ENCODE measurements at places on chromosomes 13 and 19.

- DNase-seq, result no peak
These were observed 1.2 kb downstream of the EEF2 start for GRCh38 chr19:3983936-3984583.

DNA sequence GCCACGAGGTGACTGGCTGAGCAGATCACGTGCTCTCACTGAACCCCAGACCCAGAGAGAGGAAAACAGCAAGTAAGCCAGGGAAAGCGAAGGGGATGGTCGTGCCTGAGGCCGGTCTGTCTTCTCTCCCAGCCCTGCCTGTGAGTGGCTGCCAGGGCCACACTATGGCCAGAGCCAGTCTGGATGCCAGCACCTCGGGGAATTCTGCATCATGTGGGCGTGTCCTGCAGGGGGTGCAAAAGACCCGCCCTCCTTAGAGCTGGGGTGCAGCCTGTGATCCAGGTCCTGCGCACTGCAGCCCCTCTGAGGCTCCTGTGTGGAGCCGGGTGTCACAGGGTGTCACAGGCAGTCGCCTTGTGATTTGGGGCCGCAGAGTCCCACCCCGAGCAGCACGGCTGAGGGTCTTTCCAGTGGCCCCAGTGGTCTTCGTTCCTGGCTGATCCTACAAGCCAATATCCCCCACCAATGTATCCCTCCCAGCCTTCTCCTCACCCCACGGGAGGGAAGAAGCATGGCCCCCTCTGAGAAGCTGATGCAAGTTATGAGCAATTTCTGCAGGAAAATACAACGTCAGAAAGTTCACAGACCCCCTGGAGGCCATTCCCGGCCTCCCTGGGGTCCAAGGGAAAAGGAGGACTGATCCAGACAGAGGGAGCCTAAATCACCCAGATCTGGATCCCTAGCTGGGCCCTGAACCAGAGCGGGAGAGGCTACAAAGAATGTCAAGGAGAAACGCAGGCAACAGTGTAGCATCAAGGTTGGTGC, 7.7 kb downstream of the PPP1R12C start:
- DNase-seq, result no peak

DNA sequence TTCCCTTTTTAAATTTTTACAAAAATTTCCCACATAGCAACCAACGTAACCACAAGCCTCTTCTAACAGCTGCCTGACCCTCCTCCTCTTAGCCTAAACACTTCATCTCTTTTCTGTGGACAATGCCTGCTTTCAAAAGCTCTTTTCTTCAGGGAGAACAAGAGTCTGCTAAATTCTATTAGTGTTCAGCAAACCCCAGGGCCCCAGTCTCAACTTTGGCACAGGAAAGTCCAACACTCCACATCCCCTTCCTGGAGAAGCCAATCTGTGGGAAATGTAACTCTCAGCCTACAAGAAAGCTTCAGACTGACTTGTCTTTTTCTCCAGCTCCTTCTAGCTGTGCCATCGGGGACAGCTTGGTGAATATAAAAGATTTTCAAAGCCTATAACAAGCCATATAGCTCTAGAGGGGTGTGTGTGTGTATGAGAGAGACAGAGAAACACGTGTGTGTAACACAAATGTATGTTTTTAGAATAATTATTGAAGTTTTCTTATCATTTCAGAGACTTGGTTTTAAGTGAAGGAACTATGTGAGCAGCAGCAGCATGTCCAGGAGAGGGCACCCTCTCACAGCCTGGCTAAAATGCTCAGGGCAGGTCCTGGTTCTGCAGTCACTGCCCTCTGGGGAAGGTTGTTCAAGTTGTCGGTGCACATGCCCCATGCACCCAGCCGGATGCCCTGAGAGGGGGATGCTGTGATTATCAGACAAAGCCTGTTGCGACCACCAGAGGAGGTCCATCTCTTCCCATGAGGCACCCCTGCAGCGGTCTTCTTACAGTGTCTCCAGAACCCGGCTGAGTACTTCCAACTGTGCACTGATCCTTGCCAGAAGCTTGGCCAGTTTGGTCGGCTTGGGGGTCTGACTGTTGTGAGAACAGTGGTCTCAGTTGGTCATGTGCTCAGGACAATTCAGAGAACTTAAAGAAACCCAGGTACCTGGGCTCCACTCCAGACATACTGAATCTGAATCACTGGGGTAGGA, 34.4 kb downstream of the CCDC70 start:
- DNase-seq, result peak; percentile 10

DNA sequence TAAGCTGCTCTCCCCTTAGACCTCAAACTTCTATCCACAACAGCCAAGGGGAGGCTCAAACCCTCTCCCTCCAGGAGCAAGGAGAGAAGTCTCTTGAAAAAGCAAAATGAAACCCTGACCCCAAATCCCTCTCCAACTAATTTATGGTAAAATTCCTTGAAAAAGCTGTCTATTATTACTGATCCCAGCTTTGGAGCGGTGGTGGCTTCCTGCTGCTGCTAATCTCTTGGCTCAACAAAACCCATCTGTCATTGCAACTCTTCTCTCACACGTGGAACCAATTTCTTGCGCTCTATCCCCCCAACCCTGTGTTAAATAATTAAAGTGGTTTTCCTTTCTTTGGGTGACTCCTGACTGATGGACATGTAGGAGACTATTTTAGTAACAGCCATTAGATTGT, 64.1 kb upstream of the OXGR1 start:
- no peak for DNase-seq

DNA sequence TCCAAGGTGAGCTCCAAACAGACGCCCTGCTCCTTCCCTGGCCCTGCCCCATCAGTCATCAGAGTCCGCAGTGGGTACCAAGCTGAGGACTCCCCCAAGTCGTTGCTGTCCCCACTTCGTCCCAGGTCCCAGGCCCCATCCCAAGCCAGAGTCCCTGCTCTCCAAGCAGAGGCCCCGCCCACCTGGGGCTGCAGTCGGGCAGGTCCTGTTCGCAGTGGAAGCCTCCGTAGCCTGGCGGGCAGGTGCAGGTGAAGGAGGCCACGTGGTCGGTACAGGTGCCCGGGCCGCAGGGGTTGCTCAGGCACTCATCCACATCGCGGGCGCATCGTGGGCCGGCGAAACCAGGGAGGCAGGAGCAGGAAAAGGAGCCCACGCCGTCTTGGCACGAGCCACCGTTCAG, 19.4 kb downstream of the NOTCH3 start:
- DNase-seq, result no peak

- no peak for DNase-seq
These were observed 183.0 kb downstream of the ZNF536 start for GRCh38 chr19:30555075-30555790.

All from activated T-cell treated with anti-CD3 and anti-CD28 coated beads for 48 hours (primary cell).